Cortex of kidney (tissue), 1 donor: ENCODE measurements at places on chromosomes 4 and X.

DNA sequence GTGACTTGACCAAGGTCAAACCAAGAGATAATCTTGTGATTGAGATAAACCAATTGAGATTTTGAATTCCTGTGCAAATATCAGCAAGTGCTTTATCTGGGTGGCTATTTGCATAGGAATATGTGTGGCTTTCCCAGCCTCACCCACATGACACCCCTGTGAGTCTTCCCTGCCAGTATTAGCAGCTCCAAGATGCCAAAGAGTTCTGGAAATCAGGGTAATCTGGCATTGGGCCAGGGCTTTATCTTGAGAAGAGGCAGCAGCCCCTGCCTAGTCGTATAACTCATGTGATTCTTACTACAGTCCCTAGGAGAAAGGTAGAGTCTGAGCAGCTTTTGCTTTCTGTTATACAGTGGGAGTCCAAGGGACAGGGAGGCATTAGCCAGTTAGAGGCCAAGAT is 87.7 kb downstream of the RLIM start:
- DNase-seq, result no peak

- DNase-seq, result no peak
Measured at GRCh38 chr4:127698789-127699200, 31.4 kb upstream of the SLC25A31 start.

GRCh38 chrX:117835034-117835433 is 281.6 kb downstream of the KLHL13 start:
- no peak for DNase-seq

GRCh38 chrX:132618810-132619209 is 130.0 kb upstream of the MBNL3 start:
- DNase-seq, result no peak

- DNase-seq, result no peak
Measured at GRCh38 chr4:24642981-24643547, 58.7 kb upstream of the DHX15 start.

- no peak for DNase-seq
Measured at GRCh38 chrX:78624426-78624825, 34.7 kb downstream of the RTL3 start.

DNA sequence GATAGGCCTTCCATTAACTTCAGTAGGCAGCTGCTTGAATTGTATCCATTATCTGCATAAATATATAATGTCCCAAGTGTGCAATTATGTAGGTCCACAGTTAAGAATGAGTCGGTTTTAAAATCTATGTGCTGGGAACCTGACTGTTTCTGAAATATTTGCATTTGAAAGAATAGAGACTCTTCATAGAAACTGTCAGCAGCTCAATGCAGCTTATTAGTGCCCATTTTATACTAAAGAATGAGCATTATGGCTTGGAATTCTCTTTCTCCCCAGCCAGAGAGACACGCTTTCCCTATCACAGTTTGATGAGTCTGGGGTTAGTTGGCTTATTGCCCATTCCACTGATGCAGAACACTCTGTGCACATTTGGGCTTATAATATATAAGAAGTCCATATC is 202.0 kb upstream of the PCDH7 start:
- no peak for DNase-seq

DNA sequence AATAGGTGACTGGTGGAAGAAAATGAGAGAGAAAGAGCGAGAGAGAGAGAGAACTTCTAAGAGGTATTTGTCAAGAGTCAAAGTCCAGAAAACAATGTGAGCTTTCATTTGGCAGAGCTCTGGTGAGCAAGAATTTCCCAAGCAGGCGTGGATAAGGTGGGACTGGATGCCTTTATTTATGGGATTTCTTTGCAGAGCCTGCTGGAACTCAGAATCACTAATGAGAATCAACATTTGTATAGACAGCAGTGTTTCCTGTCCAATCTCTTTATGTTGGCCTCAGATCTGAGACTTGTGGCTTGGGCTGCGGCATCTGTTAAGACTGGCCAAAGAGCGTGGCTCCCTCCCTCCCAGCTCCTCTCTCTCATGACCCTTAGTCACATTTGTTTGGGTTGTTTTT is 67.9 kb upstream of the TBL1X start:
- DNase-seq, result no peak
